ENCODE measurements at places on chromosomes 7 and 10.

GRCh38 chr7:65827366-65827765 is 45.5 kb upstream of the VKORC1L1 start:
- DNase-seq = no peak

- no peak for DNase-seq
These were observed 488.3 kb upstream of the NRP1 start for GRCh38 chr10:33822774-33823173.

- DNase-seq = no peak
These were observed 144.8 kb downstream of the ZNF248 start for GRCh38 chr10:37712489-37713131.

DNA sequence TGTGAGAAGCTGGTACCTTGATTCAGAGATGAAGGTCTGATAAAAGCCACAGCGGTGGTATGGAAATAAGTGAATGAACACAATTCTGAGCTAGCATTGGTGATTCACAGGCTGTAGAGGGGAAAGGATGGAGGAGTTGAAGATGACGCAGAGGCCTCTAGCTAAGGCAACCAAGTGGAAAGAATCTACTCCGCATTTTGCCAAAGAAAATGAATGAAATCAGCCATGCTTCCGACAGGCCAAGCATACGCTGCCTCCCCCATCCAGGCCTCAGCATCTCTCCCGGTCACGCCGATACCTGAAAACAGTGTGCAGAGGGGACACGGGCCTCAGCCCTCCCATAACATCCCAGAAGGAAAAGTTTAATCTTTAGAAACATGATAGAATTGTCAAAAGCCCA is 124.3 kb upstream of the UNC5B start:
- DNase-seq = no peak

GRCh38 chr10:72539137-72539536 is 86.7 kb downstream of the MICU1 start:
- DNase-seq = no peak

Measured in NCI-H82 (cell line).